Stimulated activated CD8-positive, alpha-beta memory T cell treated with anti-CD3 and anti-CD28 coated beads, Interleukin-4, amount 100 ng/mL, for 24 hours (primary cell): ENCODE measurements at places on chromosomes 3 and 15.

GRCh38 chr3:57596495-57597126 is 533 bp downstream of the ARF4 start:
- peak; percentile 43 for DNase-seq

DNA sequence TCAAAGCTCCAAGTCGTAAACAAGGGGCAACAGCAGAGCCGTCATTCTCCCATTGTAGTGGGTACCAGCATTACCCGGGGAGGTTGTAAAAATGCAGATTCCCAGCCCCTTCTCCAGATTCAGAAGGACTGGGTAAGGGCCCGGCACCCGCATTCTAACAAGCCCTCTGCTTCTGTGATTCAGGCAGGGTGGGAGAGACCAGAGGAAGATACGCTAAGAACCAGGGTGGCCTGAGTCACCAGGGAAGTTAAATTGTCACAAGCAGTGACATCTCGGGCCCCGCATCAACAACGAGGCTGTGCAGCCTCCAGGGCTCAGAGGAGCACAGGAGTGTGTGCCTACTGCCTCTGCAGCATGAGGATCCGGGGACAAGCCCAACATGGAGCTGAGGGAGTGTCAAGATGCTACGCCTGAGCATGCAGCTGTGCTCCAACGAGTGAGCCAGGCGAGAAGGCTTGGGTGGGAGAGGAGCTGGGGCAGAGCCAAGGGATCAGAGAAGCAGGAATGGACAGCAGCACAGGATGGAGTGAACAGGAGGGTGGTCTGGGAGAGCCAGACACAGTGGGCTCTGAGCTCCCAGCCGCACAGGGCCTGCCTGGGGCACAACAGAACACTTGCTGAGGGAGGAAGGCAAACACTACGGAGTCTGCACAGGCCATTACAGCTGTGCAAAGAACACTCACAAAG is 68.5 kb downstream of the CPN2 start:
- no peak for DNase-seq

- DNase-seq: no peak
These were observed 425.1 kb upstream of the NECTIN3 start for GRCh38 chr3:110646496-110646895.

GRCh38 chr3:58755150-58755549 is 88.6 kb upstream of the FAM3D start:
- DNase-seq: no peak

- no peak for DNase-seq
These were observed 159.8 kb downstream of the WNT5A start for GRCh38 chr3:55327131-55327920.

DNA sequence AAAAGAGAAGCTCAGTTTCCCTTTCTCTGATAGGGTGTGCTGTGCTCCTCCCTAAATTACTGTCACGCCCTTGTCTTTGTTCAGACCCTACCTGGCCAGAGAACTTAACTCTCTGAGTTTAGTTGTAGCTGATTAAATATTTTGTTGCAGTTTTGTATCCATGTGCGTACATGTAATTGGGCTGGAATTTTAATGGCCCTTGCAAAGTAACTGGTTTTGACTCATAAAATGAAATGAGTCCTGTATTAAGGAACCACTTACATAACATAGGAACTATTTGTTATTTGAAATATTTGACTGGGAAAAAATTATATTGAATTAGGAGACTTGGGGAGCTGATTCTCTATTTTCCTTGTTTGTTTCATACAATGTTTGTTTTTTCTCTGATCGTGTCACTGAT is 80.2 kb downstream of the LRRK1 start:
- no peak for DNase-seq

- DNase-seq: no peak
These were observed 16.7 kb downstream of the ALS2CL start for GRCh38 chr3:46676601-46677410.

- no peak for DNase-seq
These were observed 31.2 kb downstream of the MYH15 start for GRCh38 chr3:108479224-108479623.

- no peak for DNase-seq
These were observed 15.2 kb upstream of the RTP2 start for GRCh38 chr3:187717572-187717971.

DNA sequence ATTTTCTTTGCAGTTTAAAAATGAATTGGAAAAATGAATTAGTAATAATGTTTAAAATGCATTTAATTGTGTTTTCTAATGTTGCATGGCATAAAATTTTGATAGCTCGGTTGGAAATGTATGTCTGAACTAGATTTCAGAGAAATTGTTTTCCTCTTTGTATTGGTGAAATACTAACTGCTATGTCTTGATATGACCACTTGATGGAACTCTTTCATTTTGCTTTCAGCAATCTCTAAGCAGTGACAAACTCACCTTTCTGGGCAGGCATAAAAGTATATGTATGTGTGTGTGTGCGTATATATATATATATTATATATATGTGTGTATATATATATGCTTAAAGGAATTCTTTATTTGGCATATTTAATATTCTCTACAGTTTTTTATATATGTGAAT is 239.3 kb upstream of the ZNF717 start:
- DNase-seq: no peak

DNA sequence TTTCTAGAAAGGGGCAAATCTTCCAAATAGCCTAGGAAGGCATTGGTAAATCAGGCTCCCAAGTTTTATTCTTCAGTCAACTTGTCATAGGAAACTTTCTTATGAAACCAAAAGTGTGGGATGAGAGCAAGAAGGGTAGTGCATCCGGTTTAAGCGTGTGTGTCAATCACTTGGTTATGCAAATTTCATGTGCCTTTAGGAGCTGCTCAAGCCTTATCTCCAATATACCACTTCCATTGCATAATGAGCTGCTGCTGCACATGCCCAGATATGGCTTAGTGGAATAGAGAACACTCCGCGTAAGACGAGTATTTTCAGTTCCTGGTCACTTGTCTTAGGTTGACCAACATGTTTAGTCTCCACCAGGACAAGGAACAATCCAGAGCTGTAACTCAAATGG is 242.1 kb downstream of the CBLB start:
- no peak for DNase-seq

DNA sequence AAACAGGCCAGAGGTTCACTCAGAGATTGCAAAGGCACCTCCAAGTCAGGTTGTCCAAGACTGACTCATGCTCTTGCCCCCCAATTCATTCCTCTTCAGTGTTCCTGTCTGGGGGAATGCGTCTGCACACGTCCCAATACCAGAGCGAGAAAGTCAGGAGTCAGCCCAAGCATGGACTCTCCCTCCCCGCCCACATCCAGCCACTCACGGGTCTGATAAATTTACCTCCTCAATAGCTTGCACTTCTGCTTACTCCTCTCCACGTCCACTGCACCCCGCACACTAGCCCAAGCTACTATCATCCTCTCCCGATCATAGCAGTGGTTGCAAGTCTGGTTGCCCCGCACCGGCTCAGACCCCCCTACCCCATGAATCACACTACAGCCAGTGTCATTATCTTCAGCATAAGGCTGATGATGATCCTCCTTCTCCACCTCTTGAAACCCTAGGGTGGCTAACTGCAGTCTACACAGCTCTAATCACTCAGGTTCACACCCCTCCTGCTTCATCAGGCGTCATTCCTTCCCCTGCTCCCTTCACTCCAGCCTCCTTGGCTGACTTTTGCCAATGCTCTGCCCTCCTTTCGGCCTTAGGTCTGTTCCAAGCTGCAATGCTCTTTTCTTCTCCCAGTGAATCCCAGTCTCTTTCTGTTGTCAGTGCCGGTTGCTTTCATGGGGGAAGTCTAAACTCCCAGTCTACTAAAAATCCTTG is 27.6 kb upstream of the MYO1E start:
- no peak for DNase-seq

DNA sequence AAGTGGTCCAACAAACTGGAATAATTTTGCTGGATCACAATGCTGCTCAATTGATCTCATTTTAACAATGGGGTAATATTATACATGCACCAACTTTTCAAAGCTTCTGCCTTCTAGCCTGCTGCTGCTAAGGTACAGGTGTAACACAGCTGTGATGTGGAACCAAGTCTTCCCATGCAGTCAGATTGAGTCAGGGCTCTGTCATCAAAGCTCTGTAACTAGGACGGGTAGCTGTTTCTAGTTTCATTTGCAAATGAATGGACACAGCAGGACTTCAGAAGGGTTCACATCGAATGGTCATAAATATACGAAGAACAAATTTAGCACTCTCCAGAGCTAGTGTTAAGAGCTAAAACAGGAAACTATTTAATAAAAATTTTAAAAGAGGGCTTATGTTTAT is 189.2 kb downstream of the USP13 start:
- DNase-seq: no peak

- no peak for DNase-seq
These were observed 670.8 kb upstream of the NR2F2 start for GRCh38 chr15:95659656-95660055.

DNA sequence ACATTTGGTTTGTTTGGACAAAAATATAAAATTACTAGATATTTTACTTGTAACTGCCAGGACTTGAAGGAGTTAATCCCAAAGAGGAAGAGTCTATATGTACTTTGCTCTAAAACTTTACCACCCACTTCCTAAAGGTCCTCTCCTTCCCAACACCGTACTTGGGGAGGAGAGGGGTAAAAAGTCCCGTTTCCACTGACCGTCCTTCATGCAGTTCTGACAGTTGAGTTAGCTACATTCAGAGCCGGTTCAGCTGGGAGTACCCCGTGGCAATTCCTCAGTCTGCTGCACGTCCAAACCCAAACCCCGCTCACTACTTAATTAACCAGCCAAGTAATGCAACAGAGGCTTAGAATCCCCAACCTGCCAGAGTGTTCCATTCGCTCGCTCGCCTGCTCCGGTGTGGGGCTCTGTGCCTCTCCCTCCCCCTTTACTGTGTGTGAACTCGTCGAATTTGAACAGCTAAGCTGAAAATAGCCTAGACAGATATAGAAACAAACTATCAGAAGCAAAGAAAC is 519.7 kb downstream of the FOXP1 start:
- no peak for DNase-seq

- DNase-seq: no peak
These were observed 97.1 kb downstream of the MINAR1 start for GRCh38 chr15:79529157-79529785.

DNA sequence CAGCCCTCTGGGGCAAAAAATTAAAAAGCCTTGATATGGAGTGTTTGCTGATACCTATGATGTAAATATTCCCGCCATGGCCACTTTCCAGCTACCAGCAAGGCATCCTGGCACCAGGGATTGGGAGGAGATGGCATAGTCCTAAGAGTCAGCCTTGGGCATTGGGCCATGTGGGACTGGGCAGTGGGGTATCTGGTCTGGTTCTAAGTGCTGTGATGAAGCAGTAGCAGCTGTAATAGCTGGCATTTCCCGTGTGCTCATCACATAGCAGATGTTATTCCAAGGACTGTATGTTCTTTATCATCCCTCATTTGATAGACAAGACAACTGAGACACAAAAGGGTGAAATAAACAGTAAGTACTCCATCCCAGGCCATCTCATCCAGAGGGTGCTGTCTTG is 6.9 kb upstream of the SACM1L start:
- DNase-seq: no peak

DNA sequence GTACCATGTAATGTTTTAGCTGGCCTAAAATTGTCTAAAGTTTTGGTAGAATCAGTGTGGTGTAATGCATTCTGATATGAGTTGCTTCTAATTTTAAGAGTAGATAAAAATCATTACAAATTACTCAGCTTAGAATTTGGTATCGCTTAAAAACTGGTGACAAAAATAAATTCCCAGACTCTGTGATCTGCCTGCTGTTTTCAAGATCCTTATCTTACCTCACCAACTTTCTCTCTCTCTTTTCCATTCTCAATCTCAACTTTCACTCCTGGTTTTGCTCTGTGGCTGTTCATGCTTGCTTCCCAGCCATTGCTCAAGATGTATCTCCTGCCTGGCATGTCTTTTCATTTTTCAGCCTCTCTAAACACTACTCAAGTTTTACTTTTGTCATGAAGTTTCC is 45.7 kb downstream of the TCF12 start:
- no peak for DNase-seq

- no peak for DNase-seq
These were observed 675.1 kb downstream of the SQOR start for GRCh38 chr15:46309914-46310313.

DNA sequence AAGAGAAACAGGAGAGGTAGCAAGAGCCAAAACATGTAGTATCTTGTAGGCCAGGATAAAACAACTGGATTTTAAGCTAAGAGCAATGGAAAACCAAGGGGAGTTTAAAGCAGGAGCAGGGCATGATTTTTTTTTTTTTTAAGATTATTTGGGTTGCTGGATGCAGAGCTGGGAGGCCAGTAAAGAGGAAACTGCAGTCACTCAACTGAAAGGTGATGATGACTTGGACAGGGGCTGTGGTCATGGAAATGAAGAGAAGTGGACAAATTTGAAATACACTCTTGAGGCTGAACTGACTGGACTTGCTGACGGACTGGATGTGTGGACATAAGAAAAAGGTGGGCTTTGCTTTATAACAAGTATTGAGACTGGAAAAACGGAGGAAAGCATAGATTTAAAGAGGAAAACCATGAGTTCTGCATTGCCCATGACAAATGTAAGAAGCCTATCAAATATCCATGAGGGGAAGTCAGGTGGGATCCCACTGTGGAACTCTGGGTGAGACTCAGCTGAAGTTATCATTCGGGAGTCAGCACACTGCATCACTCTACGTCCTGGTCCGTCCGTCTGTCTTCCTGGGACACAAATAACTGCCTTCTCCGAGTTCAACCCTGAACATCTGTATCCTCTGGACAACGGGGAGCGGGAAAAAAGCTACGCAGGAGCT is 688 bp downstream of the XPC start:
- no peak for DNase-seq

- no peak for DNase-seq
These were observed 64.0 kb upstream of the PLSCR4 start for GRCh38 chr3:146314871-146315270.
